Thoracic aorta (tissue), 2 donors: ENCODE measurements at places on chromosomes 1 and 21. TPM values are rescaled to one million over a fixed set of nuclear protein-coding genes. Genes with fewer than 3 reads are reported as not detected.

- DNase-seq, result no peak
Measured at GRCh38 chr21:31011412-31011811, 26.9 kb downstream of the KRTAP19-8 start.

Gene FAM163A
- not detected for total RNA-seq

Gene CLDN8
- total RNA-seq, result not detected

Gene TFF2
- not detected for total RNA-seq

- DNase-seq, result no peak
Measured at GRCh38 chr1:151721788-151722510, 627 bp downstream of the RIIAD1 start.

Gene MYOC
- total RNA-seq, result 37.2 TPM

- no peak for DNase-seq
Measured at GRCh38 chr1:78038071-78038470, 7.7 kb upstream of the GIPC2 start.

Gene IFNLR1
- total RNA-seq, result not detected

- no peak for DNase-seq
Measured at GRCh38 chr1:27257155-27257554, 22.7 kb downstream of the WDTC1 start.

- DNase-seq, result no peak
Measured at GRCh38 chr21:33374450-33375096, 28.6 kb upstream of the IFNGR2 start.

DNA sequence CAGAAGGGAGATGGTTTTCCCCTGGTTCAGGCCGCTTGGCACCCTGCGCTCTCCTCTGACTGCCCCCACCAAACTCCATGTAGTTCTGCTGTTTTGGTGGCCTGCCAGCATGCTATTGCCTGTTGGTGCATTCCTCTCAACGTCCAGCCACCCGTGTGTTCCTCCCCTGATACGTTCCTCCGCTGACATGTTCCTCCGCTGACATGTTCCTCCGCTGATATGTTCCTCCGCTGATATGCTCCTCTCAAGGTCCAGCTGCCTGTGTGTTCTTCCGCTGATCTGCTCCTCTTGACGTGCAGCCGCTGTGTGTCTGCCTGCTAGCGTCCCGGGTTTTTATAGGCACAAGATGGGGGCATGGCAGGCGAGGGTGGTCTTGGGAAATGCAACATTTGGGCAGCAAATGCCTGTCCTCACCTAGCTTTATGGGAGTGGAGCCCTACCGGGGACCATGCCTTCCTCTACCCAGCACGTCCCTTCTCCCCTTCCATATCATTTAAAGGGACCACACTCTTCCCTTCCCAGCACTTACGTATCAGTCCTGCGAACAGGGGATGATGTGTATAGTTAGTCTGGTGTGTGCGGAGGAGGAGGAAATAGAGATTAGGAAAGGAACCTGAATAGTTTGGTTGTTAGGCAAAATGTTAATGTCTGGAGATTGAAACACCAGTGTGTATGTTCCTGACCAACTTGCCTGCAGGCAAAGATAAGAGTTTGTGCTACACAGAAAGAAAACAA lies 40.6 kb upstream of the PLA2G5 start:
- DNase-seq, result no peak
